ENCODE measurements at places on chromosomes 12 and 14.

DNA sequence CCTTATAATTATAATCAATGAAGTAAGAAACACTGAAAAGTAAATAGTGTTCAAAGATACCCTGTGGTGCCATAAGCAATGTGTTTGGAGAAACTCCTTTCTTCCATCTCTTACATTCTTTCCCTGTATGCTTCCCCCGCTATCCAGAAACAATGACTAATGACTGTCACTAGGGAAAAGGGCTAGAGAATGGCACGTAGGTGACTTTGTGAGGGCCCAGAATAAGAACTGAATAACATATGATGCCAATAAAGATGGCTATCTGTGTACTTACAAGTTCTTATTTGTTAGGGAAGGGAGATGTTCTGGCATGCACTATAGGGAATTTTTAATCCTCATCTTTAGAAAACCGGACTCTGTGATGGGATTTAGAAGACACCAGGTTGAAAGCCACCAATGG is 4.7 kb upstream of the KRT7 start:
- no peak for DNase-seq

GRCh38 chr12:84361651-84362551 is 550.7 kb downstream of the SLC6A15 start:
- DNase-seq = no peak

GRCh38 chr12:131591714-131592709 is 118.9 kb upstream of the SFSWAP start:
- DNase-seq = no peak

GRCh38 chr12:113154351-113154973 is 4.9 kb downstream of the CFAP73 start:
- DNase-seq = no peak

GRCh38 chr12:129827102-129827865 is 76.5 kb downstream of the TMEM132D start:
- DNase-seq = no peak

DNA sequence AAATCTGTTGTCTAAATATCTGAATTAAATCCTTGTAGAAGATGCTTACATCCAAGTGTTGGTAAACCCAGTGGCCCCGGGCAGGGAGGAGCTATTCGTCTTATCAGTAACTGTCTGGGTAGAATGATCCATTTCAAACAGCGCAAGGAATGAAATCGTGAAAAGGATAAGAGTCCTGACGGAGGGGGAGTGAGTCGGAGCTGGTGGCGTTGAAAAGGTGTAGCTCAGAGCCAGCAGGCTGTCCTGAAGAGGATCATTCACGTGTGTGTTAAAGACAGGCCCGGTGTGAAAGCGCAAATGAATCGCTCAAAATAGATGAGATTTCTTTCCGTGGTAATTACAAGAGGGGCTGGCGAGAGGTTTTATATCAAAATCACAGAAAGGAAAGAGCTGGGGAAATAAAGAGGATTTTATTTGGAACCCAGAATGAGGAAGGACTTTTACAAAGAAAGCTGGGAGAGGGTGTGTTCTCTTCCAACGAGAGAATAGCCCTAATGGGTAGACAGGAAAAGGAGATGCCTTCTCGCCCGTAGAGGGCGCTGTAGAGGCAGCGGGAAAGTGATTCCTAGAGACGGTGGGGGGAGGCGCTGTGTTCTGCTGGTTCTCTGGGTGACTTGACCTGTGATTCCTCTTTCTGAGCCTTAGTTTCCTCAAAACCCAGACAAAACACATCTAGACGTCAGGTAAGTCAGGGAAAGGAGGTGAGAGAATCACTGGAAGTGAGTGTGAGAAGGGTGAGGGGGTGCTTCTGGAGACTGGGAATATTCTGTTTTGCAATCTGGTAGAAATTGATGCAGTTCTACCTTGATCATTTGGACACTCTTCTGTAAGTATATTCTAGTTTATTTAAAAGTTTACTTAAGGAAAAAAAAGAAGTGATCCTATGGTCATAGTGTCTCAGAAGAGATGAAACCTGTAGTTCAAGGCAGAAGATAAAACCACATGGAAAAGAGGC is 39.3 kb downstream of the SRRM4 start:
- no peak for DNase-seq

- no peak for DNase-seq
Measured at GRCh38 chr12:6334359-6334758, 7.5 kb downstream of the TNFRSF1A start.

GRCh38 chr12:6632026-6632983 is 3.5 kb downstream of the LPAR5 start:
- no peak for DNase-seq
